MV-4-11 (cell line): ENCODE measurements at places on chromosomes 2 and 18.

GRCh38 chr18:75393721-75394120 is 33.8 kb downstream of the SMIM21 start:
- DNase-seq: no peak

- DNase-seq: peak; percentile 68
Observed at GRCh38 chr2:61426267-61426897, 44.5 kb downstream of the USP34 start.

DNA sequence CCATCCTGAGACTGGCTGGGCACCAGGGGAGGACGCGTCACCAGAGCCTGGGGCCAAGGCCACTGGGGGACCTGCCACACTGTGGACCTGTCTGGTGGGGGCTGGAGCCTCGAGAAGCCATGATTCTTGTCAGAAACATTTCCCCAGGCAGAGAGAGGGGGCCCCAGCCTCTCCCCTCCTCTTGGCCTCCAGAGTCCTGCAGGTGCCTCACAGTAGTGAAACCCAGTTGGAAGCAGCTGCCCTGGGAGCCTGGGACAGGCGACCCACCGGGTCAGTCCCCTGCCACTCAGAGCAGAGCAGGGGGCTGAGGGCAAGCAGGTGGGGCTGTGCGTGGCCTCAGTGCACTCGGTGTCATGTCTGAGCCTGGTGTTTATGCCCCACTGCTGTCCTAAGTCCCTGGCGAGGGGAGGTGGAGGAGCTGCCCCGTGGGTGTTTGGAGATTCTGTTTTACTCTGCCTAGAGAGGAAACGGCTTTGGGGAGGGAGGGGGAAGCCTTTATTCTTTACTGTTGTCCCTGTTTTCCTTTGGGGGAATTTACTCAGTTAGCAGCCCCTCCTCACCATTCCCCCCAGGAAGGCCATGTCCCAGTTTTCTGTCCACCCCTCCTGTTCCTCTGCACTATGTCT is 7.7 kb downstream of the OXER1 start:
- DNase-seq: no peak

- peak; percentile 66 for DNase-seq
Observed at GRCh38 chr2:84939426-84940087, 31.4 kb upstream of the KCMF1 start.

- no peak for DNase-seq
Observed at GRCh38 chr2:182917924-182918323, 51.5 kb upstream of the FRZB start.
